8988T (cell line): ENCODE measurements at places on chromosomes 2 and 18.

- DNase-seq = no peak
These were observed 89.6 kb downstream of the MAP4K4 start for GRCh38 chr2:101787097-101787496.

DNA sequence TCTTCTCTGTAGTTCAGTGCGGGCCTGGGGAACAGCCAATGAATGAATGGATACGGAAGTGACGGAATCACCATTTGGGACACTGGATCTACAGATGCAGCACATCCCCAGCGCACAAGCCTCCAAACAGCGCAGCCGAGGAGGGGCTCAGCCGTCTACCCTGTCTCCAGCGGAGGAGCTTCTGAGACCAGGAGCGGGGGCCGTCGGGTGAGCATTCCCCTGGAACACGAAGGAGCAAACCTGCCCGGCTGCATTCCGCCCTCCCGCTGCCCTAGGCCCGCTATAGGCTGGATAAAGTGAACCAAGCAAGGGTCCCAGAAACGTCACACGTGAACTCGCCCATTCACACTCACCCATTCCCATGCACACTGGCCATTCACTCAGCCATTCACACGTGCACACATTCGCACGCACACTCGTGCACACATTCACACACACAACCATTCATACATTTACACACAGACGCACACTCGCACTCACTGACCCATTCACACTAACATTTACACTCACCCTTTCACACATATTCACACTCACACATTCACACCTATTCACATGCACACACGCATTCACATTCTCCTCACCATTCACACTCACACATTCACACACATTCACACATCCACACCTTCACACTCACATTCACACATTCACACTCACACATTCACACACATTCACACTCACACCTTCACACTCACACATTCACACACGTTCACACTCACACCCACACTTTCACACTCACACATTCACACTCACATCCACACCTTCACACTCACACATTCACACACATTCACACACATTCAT, 63.4 kb downstream of the BIN1 start:
- no peak for DNase-seq

- no peak for DNase-seq
These were observed 284.6 kb downstream of the TXNL1 start for GRCh38 chr18:56353663-56354260.

DNA sequence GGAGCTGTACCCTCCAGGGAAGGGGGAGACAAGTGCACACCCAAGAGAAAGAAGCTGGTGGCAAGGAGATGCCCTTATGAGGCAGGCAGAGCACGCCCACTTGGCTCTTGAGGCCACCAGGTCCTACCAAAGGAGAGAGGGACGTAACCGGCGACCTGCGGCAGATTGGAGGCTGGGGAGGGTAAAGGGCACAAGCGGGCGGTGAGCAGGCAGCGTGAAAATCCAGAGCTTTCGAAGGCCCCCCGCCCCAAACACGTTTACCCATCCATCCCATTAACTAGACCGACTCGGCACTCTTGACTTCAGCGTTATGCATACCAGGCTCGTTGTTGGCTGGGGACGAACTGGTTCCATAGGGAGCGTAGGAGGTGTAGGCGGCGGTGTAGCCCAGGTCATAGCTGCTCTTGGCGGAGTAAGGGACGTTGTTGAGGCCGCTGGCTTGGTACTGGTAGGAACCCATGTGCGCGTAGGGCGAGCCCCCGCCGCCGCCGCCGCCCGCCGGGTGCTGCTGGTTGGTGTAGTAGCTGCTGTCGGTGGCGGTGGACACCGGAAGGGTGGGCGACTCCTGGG, 794 bp downstream of the DLX2 start:
- peak; percentile 33 for DNase-seq

DNA sequence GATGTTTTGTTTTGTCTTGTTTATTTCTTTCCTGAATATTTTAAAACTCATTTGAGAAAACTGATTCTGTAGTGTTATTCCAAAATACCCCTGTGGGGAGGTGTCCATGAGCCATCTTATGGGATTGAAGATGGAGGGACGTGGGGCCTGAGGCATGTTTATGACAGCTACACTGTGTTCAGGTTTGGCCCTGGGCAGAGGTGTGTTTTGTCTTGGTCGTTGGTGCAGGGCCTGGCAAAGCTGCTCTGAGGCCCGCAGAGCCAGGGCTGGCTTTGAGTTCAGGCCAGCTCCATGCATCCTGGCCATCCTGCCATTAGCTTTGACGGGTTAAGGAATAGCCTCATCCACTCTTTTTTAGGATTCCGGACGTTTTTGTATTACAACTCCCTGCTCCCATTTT, 68.9 kb downstream of the TMEM18 start:
- no peak for DNase-seq

- DNase-seq = no peak
These were observed 23.7 kb upstream of the COL5A2 start for GRCh38 chr2:189203177-189203799.

GRCh38 chr2:239476757-239477585, 76.2 kb upstream of the HDAC4 start:
- no peak for DNase-seq

GRCh38 chr18:23066504-23067039, 68.7 kb upstream of the CABLES1 start:
- DNase-seq = no peak

DNA sequence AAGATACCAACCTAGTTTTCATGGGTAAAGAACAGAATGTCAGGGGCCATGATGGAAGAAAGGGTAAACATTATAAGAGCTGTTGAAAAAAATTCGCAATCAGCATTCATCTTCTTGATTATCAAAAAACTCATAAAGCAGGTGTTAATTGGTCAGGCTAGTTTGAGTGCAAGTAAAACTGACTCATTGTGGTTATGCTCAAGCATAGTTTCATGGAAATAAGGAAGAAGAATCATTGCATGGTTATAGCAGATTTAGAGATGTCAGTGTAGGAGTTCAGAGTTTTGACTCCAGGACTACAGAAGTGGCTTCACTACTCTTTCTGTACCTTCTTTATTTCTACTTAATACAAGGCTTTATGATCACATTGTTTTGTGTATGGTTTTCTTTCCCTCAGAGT, 26.9 kb upstream of the CDH19 start:
- no peak for DNase-seq

GRCh38 chr2:64092502-64092901, 51.7 kb downstream of the PELI1 start:
- DNase-seq = no peak

DNA sequence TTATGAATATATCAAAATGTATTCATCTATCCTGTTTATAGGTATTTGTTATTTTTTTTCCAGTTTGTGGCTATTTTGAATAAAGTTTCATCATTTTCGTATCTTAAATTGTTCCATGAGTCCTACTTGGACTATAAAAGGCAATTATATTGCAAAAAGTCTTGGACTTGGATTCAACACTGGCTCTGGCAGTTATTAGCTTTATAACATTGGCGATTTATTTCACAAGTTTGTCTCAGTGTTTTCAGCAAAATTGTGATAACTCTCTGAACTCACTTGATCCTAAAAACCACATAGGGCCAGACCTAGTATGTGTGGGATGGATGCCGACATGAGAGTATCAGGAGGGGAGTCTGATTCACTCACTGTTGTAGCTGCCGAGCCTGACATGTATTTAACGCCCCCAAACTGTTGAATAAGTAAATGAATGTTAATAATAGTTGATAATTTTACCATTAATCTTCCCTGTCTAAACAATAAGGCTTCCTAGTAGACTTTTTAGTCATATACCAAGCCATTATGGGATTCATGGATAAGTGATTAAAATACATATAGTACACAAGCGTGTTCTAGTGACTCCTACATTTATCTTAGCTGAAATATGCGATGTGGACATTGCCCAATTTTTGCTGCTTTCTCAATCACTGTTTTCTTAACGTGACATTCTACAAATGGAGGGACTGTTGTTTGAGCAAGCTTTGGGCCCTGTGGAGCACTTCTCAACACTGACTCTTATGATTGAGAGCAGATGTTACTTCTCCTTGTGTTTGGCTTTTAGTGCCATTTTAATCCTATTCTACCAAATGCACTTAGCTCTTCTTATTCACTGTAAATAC, 907.6 kb downstream of the EPHA4 start:
- no peak for DNase-seq

DNA sequence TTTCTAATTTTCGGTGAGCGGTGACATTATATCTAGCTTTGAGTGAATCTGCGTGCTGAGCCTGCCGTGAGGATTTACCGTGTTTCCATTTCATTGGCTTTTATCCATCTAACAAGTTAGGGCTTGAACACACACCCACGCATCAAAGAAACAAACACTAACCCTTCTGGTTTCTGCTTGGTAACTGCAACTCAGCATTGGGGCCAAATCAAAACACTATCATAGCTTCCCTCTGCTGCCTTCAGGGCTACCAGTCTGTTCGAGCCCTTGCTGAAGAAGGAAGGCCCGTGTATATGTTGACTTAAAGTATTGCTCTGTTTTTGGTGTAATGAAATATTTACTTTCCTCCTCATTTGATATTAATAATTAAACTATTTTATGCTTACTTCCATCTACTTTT, 227.2 kb downstream of the PHLPP1 start:
- no peak for DNase-seq

- no peak for DNase-seq
These were observed 120.1 kb upstream of the SLC1A4 start for GRCh38 chr2:64869126-64869525.

DNA sequence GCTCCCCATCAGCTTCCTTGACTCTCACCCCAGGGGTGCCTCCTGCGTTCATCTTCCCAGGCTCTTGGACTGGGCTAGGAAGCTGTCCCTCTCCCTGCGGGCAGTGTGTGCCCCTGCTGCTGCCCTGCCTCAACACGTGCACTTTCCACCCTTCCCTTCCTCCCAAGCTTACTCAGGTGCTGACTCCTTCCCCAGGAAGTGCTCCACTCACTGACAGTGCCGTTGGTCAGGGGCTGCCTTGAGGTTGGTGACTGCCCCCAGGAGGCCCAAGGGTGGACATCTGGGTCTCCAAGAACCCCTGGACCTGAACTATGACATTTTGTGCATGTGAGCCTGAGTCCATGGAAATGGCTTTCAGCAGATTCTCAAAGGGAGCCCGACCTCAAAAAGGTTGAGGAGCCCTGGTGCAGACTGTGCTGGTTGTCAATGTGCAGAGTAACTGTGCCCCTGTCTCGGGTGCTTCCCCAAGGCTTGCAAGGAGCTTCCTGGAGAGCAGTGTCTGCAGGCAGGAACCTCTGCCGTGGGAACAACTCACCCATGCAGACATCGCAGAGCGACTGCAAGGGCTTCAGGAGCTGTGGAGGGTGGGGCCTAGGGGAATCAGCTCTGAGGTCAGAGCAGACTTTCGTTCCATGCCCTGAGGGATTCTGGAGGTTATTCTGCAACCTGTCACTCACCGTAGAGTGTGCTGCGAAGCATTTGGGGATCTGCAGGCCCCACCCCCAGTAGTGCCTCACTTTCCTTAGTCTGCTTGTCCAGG, 116.5 kb upstream of the MCFD2 start:
- no peak for DNase-seq

- no peak for DNase-seq
These were observed 11.4 kb upstream of the STEAP3 start for GRCh38 chr2:119212139-119212800.

DNA sequence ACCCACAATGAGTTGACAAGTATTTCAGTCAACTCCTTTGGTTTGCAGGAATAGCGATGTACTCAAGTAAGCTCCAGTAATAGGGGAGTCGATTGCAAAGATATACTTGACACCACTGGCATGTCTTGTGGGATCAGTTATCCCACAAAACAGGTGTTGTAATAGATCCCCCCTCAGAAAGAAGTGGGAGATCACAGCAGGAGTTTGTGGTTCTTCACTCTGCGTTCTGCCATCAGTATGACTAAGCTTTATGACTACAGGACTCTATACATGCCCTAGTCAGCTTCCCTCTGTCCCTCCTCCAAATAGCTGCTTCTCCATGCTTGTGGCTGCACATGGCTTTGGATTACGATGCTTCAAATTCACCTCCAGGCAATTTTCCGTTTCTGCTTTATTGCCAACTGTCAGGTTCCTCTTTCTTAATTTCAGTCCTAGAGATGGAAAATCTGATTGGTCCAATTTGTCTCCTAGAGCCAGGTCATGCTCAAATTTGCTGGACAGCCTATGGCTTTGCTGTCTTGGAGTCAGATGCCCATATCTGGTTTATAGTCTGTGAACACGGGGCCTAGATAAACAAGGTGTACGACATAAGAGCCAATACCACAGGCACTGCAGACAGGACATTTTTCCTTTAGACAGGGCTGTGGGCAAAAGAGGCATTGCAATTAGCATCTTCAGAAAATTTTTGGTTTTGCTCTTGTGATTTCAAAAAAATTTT, 221.7 kb downstream of the PAX3 start:
- no peak for DNase-seq

- no peak for DNase-seq
These were observed 643 bp downstream of the PLCL1 start for GRCh38 chr2:197804758-197805714.

GRCh38 chr2:150909090-150909489, 352.6 kb downstream of the RBM43 start:
- no peak for DNase-seq

DNA sequence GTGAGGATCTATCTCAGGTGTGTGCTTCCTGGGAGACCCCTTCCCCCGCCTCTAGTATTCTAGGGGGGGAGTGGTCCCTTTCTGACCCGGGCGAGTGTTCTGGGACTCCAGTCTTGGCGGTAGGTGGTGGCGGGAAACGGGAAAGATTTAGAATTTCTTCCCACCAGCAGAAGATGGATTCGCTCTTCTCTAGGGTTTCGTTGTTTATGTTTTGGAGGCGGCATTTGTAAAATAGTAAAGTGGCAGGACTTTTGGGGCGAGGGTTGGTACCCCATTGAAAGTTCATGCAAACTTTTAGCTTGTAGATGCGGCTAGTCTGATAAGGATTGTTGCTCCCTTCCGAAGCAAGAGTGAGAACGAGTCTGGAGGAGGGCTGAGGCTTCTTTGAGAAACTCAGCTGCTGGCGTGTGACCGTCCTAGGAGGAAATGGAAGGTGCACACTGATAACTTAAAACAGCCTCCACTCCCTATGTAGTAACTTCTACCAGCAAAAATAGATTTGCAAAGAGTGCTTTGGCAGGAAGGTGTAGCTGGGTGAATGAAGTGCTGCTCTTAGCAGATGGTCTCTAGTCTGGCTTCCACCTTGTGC, 412 bp downstream of the GPD2 start:
- DNase-seq = no peak

DNA sequence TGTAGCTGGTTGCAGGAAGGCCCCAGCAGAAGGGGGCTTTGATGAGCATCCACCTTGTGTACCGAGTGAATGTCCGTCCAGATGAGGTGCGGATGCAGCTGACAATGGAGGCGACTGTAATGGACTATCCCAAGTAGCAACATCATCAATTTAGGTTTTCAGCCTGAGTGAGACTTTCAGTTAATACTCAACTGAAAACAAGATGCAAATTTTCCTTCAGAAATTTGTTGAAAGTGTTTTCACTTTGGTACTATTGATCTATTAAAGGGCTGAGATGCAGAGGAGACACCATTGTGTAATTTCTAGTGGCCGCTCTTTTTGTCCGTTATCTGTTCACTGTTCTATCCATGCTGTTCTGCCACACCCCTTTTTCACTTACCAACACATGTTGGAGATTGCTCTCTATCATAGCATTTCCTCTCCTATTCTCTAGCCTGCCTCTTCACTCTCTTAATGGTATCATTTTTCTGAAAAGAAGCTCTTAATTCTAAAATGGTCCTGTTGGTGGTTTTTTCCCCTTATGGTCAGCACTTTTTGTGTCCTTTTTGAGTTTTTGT, 12.0 kb upstream of the CASP8 start:
- DNase-seq = no peak

- no peak for DNase-seq
These were observed 71.7 kb downstream of the MYOM1 start for GRCh38 chr18:3147935-3148554.

GRCh38 chr2:112529757-112530156, 12.5 kb upstream of the POLR1B start:
- DNase-seq = no peak
